ENCODE measurements at places on chromosomes 1 and 21.

GRCh38 chr1:37177230-37177864 is 143.0 kb upstream of the GRIK3 start:
- peak; percentile 13 for DNase-seq

- DNase-seq: no peak
These were observed 462.8 kb downstream of the PTPRC start for GRCh38 chr1:199101635-199102034.

DNA sequence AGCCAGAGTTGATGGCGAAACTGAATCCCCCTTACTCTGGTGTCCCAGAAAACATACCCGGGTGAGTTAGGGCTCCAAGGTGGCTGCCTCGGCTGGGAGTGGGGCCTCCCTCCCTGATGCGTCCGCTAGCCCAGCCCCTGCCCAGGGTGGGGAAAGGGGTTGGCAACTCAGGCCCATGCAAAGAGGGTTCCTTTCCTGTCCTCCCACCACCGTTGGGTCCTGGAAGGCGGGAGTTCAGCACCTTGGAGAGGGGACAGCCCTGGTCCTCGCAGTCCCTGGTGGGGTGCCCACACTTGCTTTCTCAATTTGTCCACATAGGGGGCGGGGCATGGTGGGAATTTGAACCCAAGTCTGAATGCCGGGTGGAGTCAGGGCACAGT is 6.1 kb downstream of the SRM start:
- no peak for DNase-seq

- no peak for DNase-seq
These were observed 365.6 kb upstream of the ADGRL2 start for GRCh38 chr1:81435175-81435574.

DNA sequence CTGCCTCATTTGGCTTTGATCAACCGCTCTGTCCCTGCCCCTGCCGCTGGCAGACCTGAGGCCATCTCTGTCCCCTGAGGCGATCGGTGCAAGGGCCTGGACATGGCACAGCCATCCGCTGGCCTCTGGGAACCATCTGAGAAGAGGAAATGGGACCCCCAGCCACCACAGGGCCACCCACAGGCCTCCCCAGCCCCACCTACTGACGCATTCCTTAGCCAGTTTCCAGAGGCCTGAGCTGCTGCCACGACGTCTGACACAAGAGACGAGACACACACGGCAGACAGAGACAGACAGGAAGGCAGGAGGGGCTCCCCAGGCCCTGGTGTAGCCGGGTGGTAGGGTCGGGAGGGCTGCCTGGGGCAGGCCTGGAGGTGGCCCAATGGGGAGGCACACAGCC is 37.3 kb upstream of the EDN2 start:
- no peak for DNase-seq

DNA sequence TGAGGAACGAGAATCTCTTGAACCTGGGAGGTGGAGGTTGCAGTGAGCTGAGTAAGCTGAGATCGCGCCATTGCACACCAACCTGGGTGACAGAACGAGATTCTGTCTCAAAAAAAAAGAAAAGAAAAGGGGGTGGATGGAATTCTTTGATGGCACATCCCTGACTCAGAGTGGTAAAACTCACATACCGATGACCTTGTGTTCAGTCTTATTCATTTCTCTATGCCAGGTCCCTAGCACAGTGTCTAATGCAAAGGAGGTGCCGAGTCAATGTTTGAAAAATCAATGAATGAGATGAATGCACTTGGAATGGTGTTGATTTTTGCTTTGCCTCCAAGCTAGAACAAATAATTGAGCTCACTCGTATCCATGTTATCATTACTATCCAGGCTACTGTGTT is 18.5 kb upstream of the FAM20B start:
- no peak for DNase-seq

DNA sequence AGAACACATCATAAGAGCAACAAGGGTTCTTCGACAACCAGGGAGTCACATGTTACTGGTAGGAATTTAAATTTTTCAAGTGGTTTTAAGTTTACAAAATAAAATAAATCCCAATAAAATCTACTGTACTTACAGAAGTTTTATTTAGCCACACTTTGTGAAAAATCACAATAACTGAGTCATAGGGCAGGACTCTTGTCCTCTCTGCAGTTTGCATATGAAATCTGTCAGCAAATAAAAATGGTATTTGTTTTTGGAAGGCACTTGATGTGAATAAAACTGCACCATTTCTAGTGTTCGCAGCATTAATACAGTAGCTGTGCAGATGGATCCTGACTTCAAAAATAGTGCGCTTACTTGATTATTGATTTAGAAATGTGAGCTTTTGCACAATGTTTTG is 150.4 kb downstream of the LBR start:
- no peak for DNase-seq

DNA sequence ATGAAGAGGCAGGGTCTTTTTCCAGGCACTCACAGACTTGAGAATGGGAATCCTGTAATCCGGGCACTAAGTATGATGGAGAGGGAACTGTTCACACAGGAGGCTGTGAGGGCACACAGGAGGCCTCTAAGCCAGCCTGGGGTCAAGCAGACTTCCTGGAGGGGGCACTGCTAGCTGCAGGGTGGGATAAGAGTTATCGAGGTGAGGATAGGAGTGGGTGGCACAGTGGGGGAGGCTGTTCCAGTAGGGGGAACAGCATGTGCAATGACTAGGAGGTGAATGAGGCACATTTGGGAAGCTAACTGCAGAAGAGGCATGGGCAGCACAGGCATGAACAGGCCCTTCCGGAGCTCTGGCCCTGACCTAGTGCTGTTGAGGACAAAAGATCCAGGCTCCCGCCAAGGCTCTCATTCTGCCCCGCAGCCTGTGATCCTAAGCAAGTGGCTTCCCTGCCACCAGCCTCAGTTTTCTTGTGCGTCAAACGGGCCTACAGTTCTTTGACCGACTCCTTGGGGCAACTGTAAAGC is 216.7 kb downstream of the TRABD2B start:
- no peak for DNase-seq

GRCh38 chr1:42797979-42798378 is 13.2 kb downstream of the TMEM269 start:
- DNase-seq: no peak

GRCh38 chr1:196649990-196650389 is 1.9 kb upstream of the CFH start:
- DNase-seq: no peak

DNA sequence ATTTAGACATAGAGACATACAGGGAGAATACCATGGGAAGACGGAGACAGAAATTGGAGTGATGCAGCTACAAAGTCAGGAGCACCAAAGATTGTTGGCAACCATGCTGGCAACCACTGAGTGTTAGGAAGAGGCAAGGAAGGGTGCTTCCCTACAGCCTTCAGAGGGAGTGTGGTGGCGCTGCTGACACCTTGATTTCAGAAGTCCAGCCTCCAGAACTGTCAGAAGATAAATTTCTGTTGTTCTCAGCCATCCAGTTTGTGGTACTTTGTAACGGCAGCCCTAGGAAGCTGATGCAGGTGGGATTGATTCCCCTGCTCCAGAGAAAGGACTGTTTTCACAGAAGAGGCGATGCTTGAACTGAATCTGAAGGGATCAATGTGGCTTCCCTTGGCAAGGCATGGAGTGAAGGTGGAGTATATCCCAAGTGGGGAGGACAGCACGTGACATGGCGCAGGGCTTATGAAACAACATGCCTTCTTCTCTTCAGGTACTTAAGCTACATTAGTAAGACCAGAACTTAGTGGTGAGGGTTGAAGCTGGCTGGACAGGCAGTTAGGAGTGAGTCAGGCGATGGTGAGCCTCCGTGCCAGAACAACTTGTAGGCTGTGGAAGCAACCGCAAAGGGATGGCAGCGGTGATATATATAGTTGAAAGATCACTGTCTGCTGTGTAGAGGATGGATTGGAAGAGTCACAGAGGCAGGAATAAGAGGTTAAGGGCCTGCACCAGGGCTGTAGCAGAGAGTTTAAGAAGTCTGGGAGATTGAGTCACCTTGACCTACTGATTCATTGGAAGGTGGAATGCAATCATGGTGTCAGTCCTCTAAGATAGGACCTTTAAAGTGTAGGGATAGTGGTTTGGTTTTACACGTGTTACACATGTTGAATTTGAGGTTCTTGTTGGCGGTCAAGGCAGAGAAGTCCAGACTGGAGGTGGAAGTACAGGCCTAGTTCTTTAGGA is 2.1 kb downstream of the LEPR start:
- DNase-seq: no peak

DNA sequence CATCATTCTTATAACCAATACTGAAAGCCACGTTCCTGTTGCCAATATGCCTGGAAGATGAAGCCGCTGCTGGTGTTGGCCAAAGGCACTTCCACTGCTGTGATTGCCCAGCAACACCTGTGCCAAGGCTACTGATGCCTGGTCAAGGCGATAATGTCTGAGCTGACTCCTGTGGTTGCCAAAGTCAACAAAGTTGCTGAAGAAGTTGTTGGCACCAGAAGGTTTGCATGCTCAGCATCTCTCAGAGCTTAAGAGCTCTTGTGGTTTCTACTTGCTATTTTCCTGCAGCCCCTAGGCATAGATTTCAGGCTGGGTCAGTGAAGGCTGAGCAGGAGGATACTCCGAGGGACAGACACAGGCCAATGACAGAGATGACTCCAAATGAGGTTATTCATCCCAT is 63.4 kb upstream of the RAB3GAP2 start:
- no peak for DNase-seq
